ENCODE measurements at places on chromosomes 1 and 21.
A peak's percentile ranks its signal among the peaks of the same experiment; 100 is the strongest.

GRCh38 chr1:82185084-82185483 is 384.4 kb downstream of the ADGRL2 start:
- no peak for DNase-seq

GRCh38 chr1:7962014-7962335 is 464 bp downstream of the PARK7 start:
- DNase-seq = no peak

GRCh38 chr1:29984166-29984861 is 739.1 kb downstream of the MATN1 start:
- DNase-seq = no peak

DNA sequence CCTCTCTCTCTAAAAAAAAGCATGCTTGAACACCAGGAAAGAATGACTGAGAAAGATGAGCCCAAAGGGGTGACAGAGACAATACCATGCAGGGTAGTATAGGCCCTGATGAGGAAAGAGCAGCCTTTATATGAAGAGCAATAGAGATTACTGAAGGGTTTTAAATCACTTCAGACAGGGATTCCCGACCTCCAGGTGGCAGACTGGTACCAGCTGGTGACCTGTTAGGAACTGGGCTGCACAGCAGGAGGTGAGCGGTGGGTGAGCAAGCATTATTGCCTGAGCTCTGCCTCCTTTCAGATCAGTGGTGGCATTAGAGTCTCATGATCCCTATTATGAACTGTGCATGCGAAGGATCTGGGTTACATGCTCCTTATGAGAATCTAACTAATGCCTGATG is 30.8 kb upstream of the GTF2B start:
- no peak for DNase-seq

GRCh38 chr1:30745834-30746208 is 11.8 kb downstream of the LAPTM5 start:
- DNase-seq = no peak

DNA sequence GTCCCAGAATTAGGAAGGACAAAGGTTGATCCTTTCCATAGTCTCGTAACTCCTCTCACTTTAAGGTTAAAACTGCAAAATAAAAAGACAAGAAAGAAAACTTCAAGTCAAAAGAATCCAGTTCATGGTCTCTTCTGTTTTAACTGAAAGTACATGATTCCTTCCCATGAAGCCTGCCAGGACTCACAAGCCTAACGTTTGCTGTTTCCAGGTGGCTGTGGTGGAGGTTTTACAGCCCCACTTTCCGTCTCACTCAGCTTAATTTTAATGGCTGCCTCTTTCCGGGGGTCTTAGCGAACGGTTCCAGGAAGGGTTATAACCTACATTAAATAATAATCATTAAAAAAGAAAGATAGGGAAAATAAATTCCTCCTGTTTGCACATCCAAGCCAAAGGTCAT is 136.8 kb upstream of the SPAG17 start:
- no peak for DNase-seq

DNA sequence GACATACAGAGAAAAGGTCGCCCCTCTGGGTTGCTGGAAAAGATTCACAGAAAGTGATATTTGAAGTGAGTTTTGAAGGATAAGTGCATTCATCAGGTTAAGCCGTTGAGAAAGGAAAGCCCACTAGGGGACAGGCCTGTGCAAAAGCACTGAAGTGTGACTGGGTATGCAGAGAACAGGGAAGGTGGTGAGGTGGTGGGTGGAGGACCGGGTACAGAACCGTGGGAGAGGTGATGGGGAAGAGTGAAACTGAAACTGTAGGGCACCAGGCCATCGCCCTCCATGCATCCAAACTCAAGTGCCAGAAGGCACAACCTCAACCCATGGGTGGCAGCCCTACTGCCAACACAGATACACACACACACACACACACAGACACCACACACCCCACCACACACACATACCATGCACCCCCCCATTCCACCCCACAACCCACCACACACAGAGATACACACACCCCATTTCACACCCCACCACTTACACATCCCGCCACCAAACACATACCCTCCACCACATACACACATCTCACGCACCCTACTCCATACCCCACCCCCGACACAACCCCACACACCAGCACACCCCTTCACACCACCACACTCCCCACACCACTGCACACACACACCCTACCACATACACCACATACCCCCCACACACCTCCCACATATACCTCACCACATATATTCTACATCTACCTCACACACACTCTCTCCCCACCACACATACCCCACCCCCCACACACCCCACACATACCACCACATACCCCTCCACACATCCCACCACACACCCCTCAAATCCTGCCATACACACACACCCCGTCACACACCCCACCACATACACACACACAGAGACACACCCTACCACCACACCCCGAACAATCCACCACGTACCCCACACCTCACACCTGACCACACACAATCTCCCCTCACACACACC is 59.0 kb downstream of the TSEN15 start:
- DNase-seq = peak; percentile 14

- no peak for DNase-seq
Observed at GRCh38 chr1:61556631-61557030, 168.3 kb downstream of the TM2D1 start.

DNA sequence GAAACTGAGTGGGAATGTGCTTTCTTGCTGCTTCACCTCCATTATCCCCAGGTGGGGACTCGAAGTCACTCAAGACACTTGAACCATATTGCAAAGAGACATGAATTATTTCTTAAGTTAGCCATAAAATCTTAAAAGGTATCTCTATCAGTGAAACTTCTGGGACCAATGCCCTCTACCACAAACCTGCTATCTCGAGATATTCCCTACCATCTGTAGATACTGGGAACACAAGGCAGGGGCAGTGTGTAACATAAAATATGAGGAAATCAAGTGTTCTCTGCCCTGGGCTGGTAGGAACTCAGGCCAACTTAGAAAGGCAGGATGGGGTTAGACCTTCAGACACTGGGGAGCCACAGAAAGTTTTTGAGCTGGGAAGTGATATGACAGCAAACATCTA is 1.3 kb upstream of the CD58 start:
- DNase-seq = no peak

- no peak for DNase-seq
Observed at GRCh38 chr1:234500269-234500668, 21.3 kb upstream of the TARBP1 start.

DNA sequence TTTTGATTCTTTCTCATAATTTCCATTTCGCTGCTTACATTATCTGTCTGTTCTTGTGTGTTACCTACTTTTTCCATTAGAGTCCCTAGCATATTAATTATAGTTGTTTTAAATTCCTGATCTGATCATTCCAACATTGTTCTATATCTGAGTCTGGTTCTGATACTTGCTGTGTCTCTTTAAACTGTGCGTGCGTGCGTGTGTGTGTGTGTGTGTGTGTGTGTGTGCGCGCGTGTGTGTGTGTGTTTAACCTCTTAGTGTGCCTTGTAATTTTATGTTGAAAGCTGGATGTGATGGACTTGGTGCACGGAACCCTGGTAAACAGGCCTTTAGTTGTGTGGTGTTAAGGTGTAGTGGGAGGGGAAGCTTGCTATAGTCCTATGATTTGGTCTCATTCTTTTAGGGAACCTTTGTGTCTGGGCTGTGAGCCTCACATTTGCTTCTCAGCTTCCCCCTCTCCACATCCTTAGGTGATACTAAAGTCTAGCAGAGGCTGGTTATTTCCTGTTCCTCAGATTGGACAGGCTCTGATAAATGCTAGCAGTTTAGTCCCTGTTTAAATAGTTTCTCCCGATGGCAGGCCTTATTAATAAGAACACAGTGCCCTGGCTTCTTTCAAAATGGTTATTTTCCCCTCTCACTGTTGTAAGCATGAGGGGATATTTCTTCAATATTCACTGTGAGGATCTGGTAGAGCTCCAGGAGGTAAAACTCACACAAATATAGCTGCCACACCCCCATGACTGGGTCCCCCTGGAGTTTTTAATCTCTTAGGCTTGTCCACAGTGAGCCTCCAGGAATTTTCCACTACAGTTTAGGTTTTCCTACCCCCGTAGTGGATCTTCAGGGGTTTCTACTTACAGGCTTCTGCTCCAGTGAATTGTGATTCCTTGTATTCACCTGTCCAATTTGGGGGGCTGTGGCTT is 118.3 kb downstream of the GALNT2 start:
- no peak for DNase-seq

DNA sequence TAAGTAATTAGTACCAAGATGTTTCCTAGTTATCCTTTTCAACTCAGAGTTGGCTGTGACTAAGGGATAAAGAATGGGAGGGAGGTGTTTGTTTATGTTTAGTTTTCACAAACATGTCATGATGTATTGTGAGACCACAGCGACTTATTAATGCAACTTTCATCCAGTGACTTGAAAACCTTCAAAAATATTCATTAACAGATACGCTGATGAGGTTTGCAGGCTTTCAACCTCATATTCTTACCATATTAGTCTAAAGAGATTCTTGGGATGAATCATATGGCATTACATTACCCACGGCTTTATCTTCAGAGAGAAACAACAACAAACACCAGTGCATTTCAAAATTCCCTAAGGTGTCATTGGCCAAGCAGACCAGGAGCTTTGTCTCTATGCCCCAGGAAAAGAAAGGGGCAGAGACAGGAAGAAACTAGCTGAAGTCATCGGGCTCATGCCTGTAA is 36.4 kb downstream of the PALMD start:
- DNase-seq = no peak

DNA sequence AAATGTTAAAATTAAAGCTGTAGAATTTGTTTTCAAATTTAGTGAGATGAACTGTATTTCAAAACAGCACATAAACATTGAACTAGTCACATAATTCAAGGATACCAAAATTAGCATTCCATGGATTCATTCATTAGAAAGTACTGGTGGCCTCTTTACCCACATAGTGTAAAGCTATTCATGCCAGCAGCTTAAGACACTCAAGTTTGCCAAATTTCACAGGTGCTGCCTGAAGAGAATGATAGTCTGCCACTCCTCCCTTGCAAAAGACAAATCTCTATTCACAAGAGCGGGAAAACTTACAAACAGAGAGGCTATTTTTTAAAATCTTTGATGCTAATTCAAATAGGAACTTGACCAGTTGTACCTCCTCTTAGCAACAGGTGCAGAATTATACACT is 337.0 kb downstream of the BRINP3 start:
- no peak for DNase-seq

DNA sequence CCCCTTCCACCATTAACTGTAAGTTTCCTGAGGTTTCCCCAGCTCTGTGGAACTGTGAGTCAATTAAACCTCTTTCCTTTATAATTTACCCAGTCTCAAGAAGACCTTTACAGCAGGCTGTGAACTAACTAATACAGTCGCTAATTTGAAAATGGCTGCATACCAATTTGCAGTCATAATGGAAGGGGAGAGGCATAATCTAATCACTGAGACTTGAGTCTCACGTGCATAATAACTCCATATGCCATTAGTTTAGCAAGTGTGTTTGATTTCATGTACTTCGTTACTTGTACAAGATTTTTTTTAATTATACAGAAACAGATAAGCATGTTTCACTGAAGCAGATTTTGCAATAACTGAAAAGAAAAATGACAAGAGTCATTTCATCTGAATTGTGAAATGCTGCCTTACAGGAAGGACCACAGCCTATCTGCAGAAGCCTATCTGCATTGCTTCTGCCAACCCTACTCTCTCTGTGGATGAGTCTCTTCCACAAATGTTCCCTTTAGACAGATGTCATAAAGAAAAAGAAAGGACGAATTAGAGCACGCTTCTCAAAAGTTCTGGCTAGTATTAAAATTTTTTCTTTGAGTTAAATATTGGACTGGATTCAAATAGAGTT is 99.1 kb downstream of the PTGER3 start:
- peak; percentile 25 for DNase-seq

DNA sequence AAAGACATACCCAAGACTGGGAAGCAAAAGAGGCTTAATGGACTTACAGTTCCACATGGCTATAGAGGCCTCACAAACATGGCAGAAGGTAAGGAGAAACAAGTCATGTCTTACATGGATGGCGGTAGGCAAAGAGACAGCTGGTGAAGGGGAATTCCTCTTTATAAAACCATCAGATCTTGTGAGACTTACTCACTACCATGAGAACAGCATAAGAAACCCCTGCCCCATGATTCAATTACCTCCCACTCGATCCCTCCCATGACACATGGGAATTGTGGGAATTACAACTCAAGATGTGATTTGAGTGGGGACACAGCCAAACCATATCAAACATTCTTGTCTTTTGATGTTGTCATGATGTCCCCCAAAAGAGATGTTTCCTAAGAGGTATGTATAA is 103.3 kb downstream of the DUSP10 start:
- DNase-seq = no peak

DNA sequence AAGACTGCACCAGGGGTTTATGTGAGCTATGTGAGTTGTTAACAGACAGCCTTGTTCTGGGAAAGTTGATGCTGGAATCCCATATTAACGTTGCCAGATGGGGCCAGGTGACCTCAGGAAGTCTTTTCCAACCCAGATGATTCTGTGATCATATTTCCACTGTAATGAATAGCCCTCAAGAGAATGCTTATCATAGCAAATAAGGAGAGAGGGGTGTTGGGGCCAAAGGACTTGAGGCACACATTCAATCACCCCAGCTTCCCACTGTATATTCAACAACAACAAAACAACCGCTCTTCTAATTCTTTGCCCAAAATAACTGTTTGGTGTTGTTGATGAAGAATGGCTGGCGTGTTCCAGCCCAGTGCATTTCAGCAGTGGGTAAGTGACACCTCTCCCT is 14.1 kb downstream of the ZNF697 start:
- DNase-seq = no peak

GRCh38 chr1:244837597-244838258 is 2.3 kb downstream of the COX20 start:
- DNase-seq = peak; percentile 48

DNA sequence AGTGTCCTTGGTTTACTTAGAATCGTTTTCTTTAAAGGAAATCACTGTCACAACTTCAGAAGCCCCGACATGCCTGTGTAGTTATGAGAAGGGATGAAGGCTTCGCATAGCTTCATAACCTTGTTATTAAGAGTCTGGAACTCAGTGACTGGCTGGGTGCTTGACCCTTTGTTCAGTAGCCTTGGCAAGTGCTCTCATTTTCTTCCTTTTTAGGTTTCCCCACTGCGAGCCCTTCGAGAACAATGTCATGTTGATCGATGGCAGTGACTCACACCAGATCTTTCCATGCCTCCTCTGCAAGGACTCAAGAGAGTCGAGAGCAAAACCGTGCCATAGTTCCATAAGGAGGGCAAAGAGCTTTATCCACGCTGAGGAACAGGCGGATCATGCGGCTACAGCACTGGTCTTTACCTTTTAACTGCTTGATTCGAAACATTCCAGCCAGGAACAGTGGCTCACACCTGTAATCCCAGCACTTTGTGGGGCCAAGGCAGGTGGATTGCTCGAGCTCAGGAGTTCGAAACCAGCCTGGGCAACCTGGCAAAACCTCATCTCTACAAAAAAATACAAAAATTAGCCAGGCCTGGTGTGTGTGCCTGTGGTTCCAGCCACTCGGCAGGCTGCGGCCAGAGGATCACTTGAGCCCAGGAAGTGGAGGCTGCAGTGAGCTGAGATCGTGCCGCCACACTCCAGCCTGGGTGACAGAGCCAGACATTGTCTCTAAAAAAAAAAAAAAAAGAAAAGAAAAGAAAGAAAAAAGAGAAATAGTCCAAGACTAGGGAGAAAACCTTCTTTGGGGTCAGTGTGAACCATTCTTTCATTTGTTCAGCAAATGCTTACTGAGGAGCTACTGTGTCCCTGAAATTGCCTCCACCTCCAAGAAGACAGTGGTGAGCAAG is 95.4 kb upstream of the ERRFI1 start:
- peak; percentile 18 for DNase-seq
